Activated CD8-positive, alpha-beta memory T cell treated with anti-CD3 and anti-CD28 coated beads, Interleukin-2, amount 50 U/mL, for 4 hours (primary cell): ENCODE measurements at places on chromosomes 5 and 9.
A peak's percentile ranks its signal among the peaks of the same experiment; 100 is the strongest.

- DNase-seq = no peak
Observed at GRCh38 chr5:112342389-112342788, 76.7 kb downstream of the EPB41L4A start.

GRCh38 chr5:89016741-89017303 lies 133.8 kb upstream of the MEF2C start:
- no peak for DNase-seq

- no peak for DNase-seq
Observed at GRCh38 chr5:149500922-149501582, 50.2 kb downstream of the CSNK1A1 start.

DNA sequence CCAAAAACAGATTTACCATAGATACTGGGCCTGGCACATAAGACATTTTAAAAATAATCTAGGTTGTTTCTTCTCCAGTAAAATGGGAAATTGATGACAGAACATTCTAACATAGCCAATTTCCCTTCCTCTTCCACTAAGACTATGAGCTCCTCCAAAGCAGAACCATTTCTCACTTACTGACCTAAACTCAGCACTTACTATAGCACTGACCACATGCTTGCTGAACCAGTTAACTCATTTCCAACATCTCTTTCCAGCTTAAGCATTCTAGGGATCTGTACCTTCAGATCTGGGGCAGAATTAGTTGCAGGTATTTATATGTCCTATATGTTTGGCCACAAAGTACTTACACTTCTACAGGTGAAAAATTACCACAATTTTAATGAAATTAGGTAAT lies 58.9 kb downstream of the TTC39B start:
- no peak for DNase-seq

GRCh38 chr9:125755340-125755739 lies 8.2 kb downstream of the PBX3 start:
- no peak for DNase-seq

DNA sequence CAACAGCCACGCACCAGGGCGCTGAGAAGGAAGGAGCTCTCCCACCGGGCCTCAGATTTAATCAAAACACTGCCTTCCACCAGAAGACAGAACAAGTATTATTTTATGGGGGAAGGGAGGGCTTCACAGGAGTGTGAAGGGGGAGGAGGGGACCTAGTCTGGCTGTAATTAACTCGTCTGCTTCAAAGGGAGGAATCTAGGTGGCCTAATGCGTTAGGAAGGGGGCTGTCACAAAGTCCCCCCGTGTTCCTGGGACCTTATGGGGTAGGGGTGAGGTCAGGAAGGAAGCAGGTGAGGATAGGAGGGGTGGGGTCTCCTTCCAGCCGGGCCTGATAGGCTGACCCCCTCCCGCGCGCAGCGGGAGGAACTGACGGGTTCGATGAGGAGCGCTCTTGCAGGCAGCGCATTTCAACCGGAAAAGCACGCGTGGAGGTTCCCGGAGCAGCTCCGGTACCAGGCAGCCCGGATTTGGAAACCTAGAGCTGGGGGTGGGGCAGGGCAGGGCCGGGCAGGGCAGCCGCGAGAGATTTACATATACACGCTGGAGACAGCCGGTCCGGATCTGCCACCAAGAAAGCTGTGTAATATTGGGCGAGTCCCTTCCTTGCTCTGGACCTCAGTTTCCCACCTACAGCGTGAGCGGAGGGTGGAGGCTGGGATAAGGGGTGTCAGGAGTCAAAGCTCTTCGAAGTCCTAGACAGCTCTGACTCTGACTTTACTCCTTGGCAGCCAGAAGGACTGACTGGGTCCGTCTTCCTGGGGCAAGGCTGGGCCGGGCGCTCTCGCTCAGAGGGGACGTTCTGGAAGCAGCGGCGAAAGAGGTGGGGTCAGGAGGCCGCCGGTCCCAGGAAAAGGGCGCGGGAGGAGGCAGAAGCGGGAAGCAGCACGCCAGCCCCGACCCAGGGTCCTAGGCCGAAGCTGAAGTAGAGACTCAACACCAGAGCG lies 1.8 kb downstream of the SHB start:
- DNase-seq = peak; percentile 20

DNA sequence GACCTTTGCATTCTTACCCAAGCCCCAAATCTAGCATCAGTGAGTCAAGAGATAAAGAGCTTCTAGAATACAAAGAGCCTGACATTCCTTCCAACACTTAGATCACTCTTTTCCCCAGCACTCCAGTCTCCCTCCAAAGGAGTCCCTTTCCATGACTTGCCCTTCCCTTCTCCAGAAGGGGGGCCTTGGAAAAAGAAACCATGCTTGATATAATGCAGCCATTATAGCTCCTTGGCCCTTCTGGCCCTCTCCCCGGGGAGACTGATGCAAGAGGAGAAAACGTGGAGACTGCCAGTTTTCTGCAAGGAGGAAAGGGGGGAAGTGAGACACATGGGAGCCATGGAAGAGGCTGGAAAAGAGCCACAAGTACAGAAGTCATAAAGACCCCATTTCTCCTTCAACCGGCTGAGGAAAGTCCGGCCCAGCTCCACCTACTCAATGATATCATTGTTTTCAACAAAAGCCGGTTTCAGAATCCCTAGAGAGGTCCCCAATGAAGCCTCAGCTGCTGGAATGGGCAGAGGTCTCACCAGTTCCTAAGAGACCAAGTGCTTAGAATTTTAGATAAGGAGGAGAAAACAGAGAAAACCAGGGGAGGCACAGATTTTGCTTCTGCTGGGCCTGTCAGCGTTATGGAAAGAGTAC lies 29.0 kb downstream of the ADAM19 start:
- DNase-seq = no peak

GRCh38 chr5:2184026-2184366 lies 301.3 kb upstream of the IRX4 start:
- DNase-seq = no peak
